ENCODE measurements at places on chromosomes 6 and 20.

GRCh38 chr20:59008715-59009336 lies 1.8 kb upstream of the CTSZ start:
- DNase-seq = no peak

DNA sequence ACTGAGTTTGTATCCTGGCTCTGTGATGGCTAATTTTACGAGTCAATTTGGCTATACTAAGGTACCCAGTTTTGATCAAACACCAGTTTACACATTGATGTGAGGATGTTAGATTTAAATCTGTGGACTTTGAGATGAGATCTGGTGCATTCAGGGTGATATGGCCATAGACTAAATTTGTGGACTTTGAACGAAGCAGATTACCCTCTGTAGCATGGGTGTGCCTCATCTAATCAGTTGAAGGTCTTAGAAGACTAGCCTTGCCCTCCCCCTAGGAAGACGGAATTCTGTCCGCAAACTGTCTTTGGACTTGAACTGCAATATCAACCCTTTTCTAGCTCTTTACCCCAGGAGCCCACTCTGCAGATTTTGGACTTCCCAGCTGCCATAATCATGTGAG lies 547.8 kb upstream of the CITED2 start:
- no peak for DNase-seq

DNA sequence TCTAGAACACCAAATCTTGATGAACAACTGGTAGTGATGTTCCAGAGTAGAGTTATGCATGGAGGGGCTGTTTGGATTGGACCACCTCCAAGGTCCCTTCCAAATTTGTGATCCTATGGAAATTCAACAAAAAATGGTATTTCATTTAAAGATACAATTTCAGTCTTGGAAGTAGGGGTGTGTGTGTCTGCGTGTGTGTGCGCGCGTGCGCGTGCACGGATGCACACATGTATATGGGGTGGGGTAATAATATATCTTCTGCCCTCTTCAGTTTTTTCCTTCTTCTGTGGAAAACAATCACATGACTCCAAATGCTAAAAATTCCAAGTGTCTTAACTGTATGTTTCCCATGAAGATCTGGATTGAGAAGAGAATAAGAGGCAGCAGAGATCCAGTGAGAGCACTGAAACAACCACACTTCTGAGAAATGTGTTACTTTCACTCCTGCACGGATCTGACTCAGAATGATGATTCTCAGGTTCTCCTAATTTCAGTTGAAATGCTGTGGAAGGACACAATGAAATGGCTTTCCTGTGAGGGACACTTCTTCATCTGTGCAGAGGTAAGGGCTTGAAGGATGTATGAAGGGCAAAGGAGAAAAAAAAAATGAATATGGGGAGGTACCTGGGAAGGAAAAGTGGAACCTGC lies 10.6 kb upstream of the IL17F start:
- DNase-seq = no peak

DNA sequence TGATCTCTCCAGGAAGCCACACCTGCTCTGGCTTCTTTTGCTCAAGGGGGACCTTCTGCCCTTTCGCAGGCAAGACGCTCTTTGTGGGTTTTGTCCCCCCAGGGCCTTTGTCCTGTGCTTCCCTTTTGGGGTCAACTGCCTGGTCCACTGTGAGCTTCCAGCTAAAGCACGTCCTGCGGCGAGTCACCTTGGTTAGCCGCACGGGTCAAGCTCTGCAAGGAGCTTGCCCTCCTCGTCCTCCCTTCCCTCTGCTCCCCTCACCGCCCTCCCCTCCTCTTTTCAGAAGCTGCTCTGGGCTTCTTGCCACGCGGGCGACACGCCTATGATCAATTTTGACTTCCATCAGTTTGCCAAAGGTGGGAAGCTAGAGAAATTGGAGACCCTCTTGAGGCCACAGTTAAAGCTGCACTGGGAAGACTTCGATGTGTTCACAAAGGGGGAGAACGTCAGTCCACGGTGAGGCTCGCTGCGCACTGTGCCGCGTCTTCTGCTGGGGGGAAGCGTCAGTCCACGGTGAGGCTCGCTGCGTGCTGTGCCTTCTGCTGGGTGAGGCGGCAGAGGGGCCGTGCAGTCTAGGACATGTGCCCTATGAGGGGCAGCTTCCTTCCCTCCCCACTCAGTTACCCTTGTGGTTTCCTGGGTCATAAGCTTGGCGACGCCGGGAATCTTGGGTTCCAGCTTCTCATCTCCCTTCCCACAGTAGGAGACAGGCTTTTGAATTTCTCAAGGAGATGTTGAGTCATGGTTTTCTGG lies 80.2 kb downstream of the SYNJ2 start:
- DNase-seq = no peak

DNA sequence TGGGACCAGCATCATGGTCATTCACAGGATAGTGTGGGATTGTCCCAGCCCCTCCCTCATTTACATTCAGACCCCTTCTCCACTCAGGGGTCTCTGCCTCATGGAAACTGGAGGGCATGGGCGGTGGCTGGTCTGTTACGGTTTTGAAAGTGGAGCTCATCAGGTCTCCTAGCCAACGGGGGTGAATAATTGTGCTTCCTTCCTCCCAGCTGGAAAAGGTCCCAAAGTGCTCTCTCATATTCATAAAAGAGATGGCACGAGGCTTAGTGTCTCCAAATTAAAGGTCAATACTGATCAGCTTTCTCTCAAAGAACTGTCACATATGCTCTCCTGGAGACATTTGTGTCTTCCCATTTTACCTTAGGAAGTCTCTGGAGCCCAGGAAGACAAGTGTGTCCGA lies 19.9 kb downstream of the JARID2 start:
- no peak for DNase-seq

DNA sequence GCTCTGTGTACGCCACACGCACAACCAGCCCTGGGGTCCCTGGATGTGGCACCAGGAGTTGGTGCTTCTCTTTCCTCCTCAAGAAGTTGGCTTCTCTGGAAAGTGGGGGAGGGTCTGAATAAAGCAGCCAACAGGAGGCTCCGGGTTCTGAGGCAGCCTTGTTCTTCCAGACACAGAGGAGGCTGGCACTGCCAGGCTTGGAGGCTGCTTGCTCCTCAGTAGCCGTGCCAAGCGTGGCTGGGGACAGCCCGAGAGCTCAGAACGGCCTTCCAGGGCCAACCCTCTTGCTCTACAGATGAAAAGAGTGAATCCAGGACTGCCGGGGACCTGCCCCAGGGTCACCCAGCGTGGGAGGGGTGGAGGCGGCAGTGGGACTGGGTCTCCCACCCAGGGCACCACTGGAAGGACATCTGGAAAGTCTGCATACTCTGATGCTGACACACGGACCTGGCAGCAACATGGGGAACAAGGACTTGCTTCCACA lies 70.4 kb downstream of the SLC22A23 start:
- DNase-seq = no peak

DNA sequence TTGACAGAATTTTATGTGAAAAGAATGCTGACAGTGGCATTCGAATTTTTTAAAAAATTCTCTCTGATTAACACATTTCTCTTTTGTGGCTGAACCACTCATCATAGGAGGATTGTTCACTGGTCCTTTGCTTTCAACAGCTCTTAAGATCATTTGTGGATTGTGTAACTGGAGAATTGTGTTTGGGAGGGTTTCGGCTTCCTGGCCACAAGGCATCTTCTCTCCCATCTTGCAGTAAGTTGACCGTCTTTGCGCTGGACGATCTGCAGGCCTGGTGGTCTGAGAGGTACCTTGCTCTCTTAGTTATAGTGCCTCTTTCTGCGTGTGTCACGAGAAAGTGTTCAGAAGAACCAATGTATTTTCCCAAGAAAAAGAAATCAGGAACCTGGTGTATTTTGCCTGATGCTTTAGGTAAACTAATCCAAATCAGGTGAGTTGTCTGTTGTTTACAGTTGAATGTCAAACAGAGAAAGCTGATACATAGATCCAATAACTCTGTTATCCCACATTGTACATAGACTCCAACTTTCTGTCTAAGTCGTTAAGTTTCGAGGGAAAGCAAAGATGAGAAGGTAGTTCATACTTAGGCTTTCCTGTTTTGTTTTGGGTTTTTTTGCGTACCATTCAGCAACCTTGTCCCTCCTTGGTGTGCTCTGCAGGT lies 14.8 kb upstream of the EXOC2 start:
- no peak for DNase-seq

Measured in ecto neural progenitor cell (in vitro differentiated cells).